ENCODE measurements at places on chromosomes 2 and 18. TPM values are rescaled to one million over a fixed set of nuclear protein-coding genes. Genes with fewer than 3 reads are reported as not detected.

DNA sequence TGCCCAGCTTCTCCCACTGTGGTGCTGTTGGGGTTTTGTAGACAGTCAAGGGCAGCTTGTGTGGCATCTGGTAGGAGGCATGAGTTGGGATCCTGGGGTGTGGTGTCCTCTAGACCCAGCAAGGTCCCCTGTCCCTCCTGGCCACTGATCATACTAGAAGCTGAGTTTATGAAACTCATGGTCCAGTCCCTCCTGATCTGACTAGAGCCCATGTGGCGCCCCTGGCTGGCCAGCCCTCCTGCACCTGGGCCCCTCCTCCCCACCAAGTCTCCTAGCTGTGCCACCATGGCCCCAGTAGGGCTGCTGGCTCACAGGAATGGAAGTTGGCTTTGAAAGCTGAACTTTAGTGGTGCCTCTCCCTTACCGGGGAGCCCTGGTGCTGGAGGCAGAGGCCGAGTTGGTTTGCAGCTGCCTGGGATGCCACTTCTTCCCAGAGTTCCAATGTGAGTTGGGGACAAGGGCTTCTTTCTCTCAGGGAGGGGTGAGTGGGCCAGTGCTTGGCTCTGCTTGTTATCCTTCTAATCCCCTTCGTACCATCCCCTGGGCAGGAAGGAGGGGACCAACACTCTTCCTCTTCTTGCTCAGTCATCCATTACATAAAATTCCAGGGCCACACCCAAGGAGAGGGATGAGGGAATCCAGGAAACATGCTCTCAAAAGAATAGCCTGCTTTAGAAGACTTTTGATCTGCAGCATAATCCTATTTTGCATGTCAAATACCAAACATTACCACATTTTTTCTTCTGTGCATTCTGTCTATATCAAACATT, 37.5 kb upstream of the HAAO start:
- no peak for DNase-seq

The TXNDC2 gene
- not detected for total RNA-seq

The CLHC1 gene
- 7.5 TPM for total RNA-seq

- no peak for DNase-seq
Observed at GRCh38 chr2:33212151-33212550, 264.3 kb upstream of the RASGRP3 start.

DNA sequence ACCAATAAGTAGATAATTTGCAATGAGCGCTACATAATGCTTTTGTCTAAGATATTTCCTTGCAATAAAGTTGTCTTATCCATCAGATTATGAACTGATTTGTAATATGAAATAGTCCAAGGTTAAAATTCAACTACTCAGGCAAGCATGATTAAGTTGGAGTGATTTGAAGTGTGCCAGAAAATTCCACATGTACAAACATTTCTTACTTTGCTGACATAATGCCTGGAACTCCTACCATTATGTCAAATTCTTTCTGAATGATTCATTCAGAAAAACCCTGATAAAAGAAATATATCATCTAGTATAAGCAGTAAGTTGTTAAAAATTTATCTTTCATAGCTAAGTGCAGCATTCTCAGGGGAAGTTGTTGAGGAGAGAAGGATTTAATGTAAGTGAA, 87.3 kb downstream of the CBLN2 start:
- DNase-seq = no peak

GRCh38 chr2:70014959-70015358, 53.5 kb upstream of the ASPRV1 start:
- no peak for DNase-seq

- no peak for DNase-seq
Observed at GRCh38 chr2:233708942-233709341, 3.8 kb upstream of the UGT1A5 start.

The SLC5A7 gene
- total RNA-seq = 1.8 TPM

Data from sigmoid colon (tissue), 7 donors.